Common myeloid progenitor, CD34-positive (primary cell): ENCODE measurements at places on chromosomes 12 and 14.
A peak's percentile ranks its signal among the peaks of the same experiment; 100 is the strongest.

GRCh38 chr12:26062566-26062965 is 62.3 kb downstream of the BHLHE41 start:
- H3K27me3 ChIP-seq: no peaks in the 10 kb centered on the region
- H3K27ac ChIP-seq: no peak overlapping the region
- no peak for DNase-seq
- H3K36me3 ChIP-seq: no peaks in the 10 kb centered on the region
- H3K4me1 ChIP-seq: no peaks in the 10 kb centered on the region
- H3K4me3 ChIP-seq: no peak overlapping the region

- no peak overlapping the region for H3K4me3 ChIP-seq
- no peak overlapping the region for H3K27ac ChIP-seq
- H3K27me3 ChIP-seq: no peaks in the 10 kb centered on the region
- H3K4me1 ChIP-seq: no peaks in the 10 kb centered on the region
Measured at GRCh38 chr12:65940744-65941143, 116.5 kb downstream of the HMGA2 start.

GRCh38 chr12:109575683-109576082 is 2.1 kb downstream of the MVK start:
- H3K4me1 ChIP-seq: peaks cover 30% of the 10 kb centered on the region
- H3K27me3 ChIP-seq: no peaks in the 10 kb centered on the region
- no peak overlapping the region for H3K27ac ChIP-seq
- H3K36me3 ChIP-seq: peaks cover 11% of the 10 kb centered on the region
- no peak for DNase-seq

DNA sequence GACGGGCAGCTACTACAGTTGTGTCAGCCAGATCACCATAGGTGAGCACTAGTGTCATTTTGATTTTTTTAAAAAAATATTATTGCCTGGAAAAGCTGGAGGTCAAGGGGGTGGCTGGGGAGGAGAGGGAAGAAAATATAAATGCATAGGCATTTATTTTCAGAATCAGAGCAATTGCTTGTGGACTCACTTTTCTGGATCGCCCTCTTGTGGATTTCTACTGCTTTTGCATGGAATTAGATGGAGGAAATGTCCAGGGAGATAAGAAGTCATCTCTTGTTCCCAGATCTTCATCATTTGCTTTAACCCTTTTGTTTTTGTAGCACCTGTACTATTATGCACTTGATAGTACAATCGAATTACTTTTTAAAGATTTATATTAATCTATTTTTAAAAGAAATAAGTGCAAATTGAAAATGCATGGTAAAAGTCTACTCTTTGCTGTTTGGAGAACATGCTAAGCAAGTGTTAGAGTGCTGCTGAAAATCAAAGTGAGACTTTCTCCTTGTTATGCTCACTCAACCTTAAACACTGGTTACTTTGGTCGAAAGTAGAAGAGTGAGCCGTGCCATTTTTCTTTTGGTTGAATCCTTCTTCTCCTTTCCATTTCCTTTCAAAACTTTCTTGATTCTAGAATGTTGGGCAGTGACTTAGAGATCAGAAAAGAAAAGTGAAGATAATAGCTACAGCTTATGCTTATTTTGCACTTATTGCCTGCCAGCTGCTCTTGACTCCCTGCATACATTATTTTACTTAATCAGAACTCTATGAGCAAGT is 60.6 kb upstream of the ANO4 start:
- no peak overlapping the region for H3K27ac ChIP-seq
- no peaks in the 10 kb centered on the region for H3K36me3 ChIP-seq
- peaks cover 3% of the 10 kb centered on the region for H3K27me3 ChIP-seq
- DNase-seq: peak; percentile 36
- no peaks in the 10 kb centered on the region for H3K4me1 ChIP-seq

GRCh38 chr14:104104076-104104901 is 18.8 kb downstream of the ASPG start:
- DNase-seq: no peak
- no peaks in the 10 kb centered on the region for H3K36me3 ChIP-seq
- no peak overlapping the region for H3K4me3 ChIP-seq
- H3K27ac ChIP-seq: no peak overlapping the region

DNA sequence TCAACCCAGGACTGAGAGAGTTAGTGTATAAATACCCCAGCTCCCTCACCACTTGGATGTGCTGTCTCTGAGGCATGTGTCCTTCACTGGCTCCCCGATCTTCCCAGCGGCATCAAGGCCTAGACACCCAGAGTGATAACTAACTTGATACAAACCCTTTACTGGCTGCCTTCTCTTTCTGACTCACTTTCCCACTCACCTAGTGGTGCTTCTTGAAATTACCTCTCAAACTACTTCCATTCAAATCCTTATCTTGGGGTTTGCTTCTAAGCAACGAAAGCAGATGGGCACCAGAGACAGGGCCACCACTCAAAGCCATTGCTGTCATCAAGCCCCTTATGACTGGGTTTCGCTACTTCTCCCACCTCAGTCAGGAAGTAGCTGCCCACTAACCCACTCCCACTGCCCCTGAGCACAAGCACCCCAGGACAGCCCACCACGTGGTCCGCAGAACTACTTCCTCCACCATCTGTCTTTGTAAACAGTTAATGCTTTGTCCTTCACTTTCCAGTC is 17.2 kb downstream of the ZFP36L1 start:
- H3K4me3 ChIP-seq: no peak overlapping the region
- H3K27ac ChIP-seq: no peak overlapping the region
- DNase-seq: peak; percentile 51
- H3K36me3 ChIP-seq: no peaks in the 10 kb centered on the region
- H3K4me1 ChIP-seq: peaks cover 40% of the 10 kb centered on the region

GRCh38 chr12:75289753-75290152 is 40.4 kb downstream of the CAPS2 start:
- H3K36me3 ChIP-seq: no peaks in the 10 kb centered on the region
- H3K27me3 ChIP-seq: no peaks in the 10 kb centered on the region
- H3K4me3 ChIP-seq: no peak overlapping the region
- DNase-seq: no peak

- H3K4me3 ChIP-seq: no peak overlapping the region
- no peaks in the 10 kb centered on the region for H3K27me3 ChIP-seq
- no peak overlapping the region for H3K27ac ChIP-seq
- H3K4me1 ChIP-seq: no peaks in the 10 kb centered on the region
- H3K36me3 ChIP-seq: no peaks in the 10 kb centered on the region
Measured at GRCh38 chr14:52700701-52701172, 5.4 kb upstream of the ERO1A start.

- no peak for DNase-seq
- no peak overlapping the region for H3K4me3 ChIP-seq
- H3K4me1 ChIP-seq: no peaks in the 10 kb centered on the region
- peaks cover 55% of the 10 kb centered on the region for H3K36me3 ChIP-seq
- H3K27me3 ChIP-seq: no peaks in the 10 kb centered on the region
Measured at GRCh38 chr12:50203691-50204090, 36.5 kb upstream of the CERS5 start.

DNA sequence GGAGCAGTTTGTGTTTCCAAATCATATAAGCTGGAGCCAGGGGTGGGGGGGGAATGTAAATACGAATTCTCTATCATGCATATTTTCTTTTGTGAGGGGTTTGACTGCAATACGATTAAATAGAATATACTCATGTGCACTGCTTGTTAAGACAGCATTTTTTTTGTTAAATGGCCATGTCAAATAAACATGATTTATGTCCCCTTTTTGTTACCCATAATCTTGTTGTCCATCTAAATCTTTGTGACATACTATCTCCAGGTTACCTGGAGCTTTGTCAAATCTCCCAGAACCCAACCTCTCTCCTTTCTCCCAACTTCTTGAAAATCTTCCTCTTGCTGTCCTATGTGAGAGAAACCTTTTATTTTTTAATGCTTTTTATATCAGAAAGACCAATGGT is 233.1 kb downstream of the SLC25A21 start:
- H3K36me3 ChIP-seq: no peaks in the 10 kb centered on the region
- H3K4me1 ChIP-seq: no peaks in the 10 kb centered on the region
- no peaks in the 10 kb centered on the region for H3K27me3 ChIP-seq
- no peak overlapping the region for H3K27ac ChIP-seq
- H3K4me3 ChIP-seq: no peak overlapping the region

- H3K27ac ChIP-seq: no peak overlapping the region
- H3K4me3 ChIP-seq: no peak overlapping the region
- H3K27me3 ChIP-seq: no peaks in the 10 kb centered on the region
- peak; percentile 58 for DNase-seq
Measured at GRCh38 chr12:12378616-12379015, 21.7 kb downstream of the BORCS5 start.

GRCh38 chr14:31307198-31307597 is 99.6 kb upstream of the HECTD1 start:
- DNase-seq: no peak
- H3K27me3 ChIP-seq: no peaks in the 10 kb centered on the region
- no peak overlapping the region for H3K27ac ChIP-seq
- peaks cover 35% of the 10 kb centered on the region for H3K36me3 ChIP-seq

DNA sequence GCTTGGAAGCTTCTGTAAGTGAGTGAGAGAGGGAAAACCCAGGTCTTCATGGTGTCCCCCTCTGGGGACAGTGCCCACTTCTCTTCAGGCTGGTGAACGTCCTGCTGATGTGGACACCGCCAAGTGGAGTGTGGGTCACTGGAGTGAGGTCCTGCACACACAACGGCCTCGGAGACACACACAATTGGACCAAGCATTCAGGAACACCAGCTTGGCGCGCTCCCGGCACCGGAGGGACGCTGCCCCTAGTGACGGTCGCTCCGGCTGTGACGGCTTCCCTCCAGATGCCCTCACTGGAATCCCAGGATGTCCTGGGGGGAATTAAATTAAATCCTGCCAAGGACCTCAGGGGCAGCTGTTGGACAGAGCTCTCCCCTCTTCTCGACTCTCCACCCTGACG is 123.1 kb downstream of the ZNF664 start:
- H3K27me3 ChIP-seq: peaks cover 12% of the 10 kb centered on the region
- DNase-seq: no peak
- no peaks in the 10 kb centered on the region for H3K36me3 ChIP-seq

DNA sequence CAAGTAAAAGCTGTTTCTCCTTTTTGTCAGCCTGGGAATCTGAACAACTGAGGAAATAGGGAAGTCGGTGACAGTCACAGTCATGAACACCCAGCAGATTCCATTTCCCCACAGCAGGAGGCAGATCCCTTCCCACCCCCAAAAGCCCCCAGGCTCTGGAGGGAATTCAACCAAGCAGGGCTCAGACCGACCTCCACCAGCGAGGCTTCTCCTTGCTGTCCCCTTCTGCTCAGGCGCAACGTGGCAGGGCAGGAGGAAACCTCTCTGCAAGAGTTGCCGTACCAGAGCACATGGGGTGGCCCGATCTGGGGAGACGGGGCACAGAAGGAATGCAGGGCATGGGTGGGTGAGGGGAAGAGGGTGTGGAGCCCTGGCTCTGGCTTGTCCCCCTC is 319 bp downstream of the GALNT6 start:
- peak; percentile 57 for DNase-seq
- no peaks in the 10 kb centered on the region for H3K36me3 ChIP-seq
- H3K4me3 ChIP-seq: peak overlapping the region; percentile 48
- H3K27me3 ChIP-seq: no peaks in the 10 kb centered on the region

GRCh38 chr14:85332401-85332800 is 197.5 kb upstream of the FLRT2 start:
- no peak overlapping the region for H3K27ac ChIP-seq
- H3K4me1 ChIP-seq: no peaks in the 10 kb centered on the region
- no peak for DNase-seq
- H3K27me3 ChIP-seq: no peaks in the 10 kb centered on the region
- H3K4me3 ChIP-seq: no peak overlapping the region

GRCh38 chr12:79366374-79366773 is 324.4 kb downstream of the PAWR start:
- DNase-seq: no peak
- no peaks in the 10 kb centered on the region for H3K27me3 ChIP-seq
- no peaks in the 10 kb centered on the region for H3K4me1 ChIP-seq
- no peak overlapping the region for H3K4me3 ChIP-seq
- H3K27ac ChIP-seq: no peak overlapping the region
- no peaks in the 10 kb centered on the region for H3K36me3 ChIP-seq

- no peak overlapping the region for H3K27ac ChIP-seq
- no peak overlapping the region for H3K4me3 ChIP-seq
- H3K27me3 ChIP-seq: no peaks in the 10 kb centered on the region
- H3K36me3 ChIP-seq: no peaks in the 10 kb centered on the region
- DNase-seq: no peak
Measured at GRCh38 chr12:14018080-14018479, 36.7 kb upstream of the GRIN2B start.

DNA sequence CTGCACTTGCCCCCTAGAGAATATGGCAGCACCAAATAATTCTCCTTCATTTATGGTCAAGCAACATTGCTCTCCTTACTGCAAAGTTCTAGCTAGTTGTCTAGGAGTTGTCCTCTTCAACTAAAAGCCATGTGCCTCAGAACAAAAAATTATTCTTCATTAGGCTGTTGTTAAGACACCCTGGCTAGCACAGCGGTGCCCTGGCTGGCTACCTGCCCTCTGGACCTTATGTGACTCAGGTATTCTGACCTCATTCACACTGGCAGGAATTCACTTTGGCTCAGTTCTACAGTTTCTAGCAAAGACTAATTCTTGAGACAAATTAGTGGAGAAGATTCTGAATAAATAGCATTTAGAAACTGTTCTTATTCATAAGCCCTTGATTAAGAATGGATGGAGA is 224.4 kb upstream of the KRR1 start:
- no peak overlapping the region for H3K27ac ChIP-seq
- H3K36me3 ChIP-seq: no peaks in the 10 kb centered on the region
- no peak for DNase-seq
- no peaks in the 10 kb centered on the region for H3K27me3 ChIP-seq

GRCh38 chr12:31033681-31034080 is 40.0 kb upstream of the DDX11 start:
- no peak overlapping the region for H3K4me3 ChIP-seq
- H3K27ac ChIP-seq: no peak overlapping the region
- no peaks in the 10 kb centered on the region for H3K36me3 ChIP-seq
- H3K27me3 ChIP-seq: no peaks in the 10 kb centered on the region
- no peak for DNase-seq

DNA sequence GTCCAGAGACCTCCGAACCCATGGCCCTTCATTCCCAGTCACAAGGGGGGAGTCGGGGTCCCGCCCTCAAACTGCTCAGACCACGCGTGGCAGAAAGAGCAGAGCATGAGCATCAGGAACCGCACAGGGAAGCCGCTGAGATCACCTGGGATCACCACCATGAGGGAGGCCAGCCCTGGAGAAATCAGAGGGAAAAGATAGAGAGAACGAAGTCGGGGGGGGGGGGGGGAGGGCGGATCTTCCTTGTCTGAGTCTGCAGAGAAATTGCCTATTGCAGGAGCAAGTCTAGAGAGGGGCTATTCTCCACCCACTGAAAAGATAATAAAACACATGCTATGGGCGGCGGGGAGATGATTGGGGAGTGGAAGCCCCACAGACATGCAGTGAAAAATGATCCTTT is 884 bp upstream of the TMEM132C start:
- H3K27ac ChIP-seq: no peak overlapping the region
- peaks cover 76% of the 10 kb centered on the region for H3K27me3 ChIP-seq
- H3K4me3 ChIP-seq: no peak overlapping the region
- DNase-seq: no peak
- no peaks in the 10 kb centered on the region for H3K36me3 ChIP-seq
